Activated CD4-positive, CD25-positive, alpha-beta regulatory T cell (primary cell): ENCODE measurements at places on chromosomes 6 and 20.

- no peak for DNase-seq
Measured at GRCh38 chr20:62741701-62742491, 33.3 kb downstream of the NTSR1 start.

DNA sequence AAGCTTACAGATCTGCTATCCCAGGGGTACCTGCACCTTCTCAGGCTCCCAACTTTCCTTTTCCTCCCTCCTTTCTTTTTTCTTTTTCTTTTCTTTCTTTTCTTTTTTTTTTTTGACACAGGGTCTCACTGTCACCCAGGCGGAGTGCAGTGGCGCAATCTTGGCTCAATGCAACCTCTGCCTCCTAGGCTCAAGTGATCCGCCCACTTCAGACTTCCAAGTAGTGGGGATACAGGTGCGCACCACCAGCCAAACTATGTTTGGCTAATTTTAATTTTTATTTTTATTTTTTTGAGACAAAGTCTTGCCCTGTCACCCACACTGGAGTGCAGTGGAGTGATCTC is 36.0 kb downstream of the PIM1 start:
- DNase-seq, result no peak

DNA sequence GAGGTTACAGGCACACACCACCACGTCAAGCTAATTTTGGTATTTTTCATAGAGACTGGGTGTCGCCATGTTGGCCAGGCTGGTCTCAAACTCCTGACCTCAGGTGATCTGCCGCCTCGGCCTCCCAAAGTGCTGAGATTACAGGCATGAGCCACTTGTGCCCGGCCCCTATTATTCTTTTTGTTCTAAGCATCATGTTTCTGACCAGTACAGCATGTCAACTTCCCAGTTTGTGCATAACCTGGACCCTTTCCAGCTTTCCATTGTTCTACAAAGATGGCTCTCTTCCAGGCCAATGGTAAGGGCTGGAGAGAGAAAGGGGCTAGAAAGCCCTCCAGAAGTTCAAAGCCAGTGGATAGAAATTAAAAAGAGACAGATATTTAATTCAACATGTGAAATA is 91.3 kb upstream of the TNFAIP3 start:
- no peak for DNase-seq

GRCh38 chr6:151209071-151209831 is 30.5 kb upstream of the AKAP12 start:
- DNase-seq, result no peak

GRCh38 chr20:58231683-58232082 is 3.2 kb upstream of the ANKRD60 start:
- no peak for DNase-seq

GRCh38 chr6:24078200-24078599 is 47.8 kb upstream of the NRSN1 start:
- no peak for DNase-seq

DNA sequence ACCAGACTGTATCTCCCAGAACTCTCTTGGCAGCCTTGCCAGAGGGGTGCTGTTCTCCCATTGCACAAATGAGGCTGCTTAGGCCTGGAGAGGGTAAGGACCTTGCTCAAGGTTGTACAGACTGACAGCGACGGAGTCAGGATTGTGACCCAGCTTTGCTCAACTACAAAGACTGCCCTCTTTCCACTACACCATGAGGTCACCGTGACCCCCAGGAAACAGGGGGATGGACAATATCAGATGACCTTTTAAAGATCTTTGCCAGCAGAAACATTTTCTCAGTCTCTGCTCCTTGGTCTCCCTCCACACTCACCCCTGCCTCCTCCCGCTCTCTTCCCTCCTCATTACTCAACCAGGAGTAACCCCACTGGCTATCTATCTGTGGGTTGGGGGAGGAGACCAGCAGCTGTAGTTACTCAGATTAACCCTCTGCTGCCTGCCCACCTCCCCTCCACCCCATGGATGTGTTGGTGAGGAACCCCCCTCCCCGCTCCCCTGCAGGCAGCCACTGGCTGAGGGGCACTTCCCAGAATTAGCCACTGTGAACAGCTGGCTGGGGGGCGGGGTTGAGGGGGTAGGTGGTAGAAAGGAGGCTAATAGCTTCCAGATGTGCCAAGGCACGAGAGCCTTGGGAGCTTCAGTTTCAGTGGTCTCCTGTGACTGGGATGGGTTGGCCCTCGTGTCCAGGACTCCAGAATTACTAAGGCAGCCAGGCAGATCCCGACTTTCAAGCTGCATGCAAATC is 26.9 kb upstream of the MRPS18A start:
- no peak for DNase-seq

- DNase-seq, result no peak
Measured at GRCh38 chr6:51778666-51779065, 308.7 kb downstream of the PKHD1 start.

GRCh38 chr6:119224095-119224701 is 125.4 kb downstream of the MAN1A1 start:
- no peak for DNase-seq

GRCh38 chr20:63176427-63177133 is 39.4 kb downstream of the YTHDF1 start:
- DNase-seq, result no peak

DNA sequence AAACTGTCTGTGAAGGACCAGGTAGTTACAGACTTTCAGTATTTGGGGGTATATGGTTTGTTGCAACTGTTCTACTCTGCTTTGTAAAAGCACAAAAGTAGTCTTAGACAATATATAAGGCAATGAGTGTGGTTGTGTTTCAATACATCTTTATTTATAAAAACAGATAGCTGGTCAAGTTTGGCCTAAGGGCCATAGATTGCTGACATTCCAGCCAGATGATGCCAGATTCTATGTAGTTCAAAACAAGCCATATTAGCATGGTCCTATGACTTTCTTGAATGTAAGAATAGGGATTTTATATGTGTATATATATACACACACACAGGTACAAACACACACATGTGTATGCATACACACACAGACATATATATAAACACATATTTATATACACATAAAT is 201.8 kb downstream of the GRIK2 start:
- DNase-seq, result no peak

GRCh38 chr20:36045373-36045714 is 77.0 kb downstream of the CNBD2 start:
- no peak for DNase-seq

- DNase-seq, result no peak
Measured at GRCh38 chr6:129606664-129607063, 103.3 kb downstream of the ARHGAP18 start.

- no peak for DNase-seq
Measured at GRCh38 chr6:25266456-25267100, 12.6 kb upstream of the CARMIL1 start.

DNA sequence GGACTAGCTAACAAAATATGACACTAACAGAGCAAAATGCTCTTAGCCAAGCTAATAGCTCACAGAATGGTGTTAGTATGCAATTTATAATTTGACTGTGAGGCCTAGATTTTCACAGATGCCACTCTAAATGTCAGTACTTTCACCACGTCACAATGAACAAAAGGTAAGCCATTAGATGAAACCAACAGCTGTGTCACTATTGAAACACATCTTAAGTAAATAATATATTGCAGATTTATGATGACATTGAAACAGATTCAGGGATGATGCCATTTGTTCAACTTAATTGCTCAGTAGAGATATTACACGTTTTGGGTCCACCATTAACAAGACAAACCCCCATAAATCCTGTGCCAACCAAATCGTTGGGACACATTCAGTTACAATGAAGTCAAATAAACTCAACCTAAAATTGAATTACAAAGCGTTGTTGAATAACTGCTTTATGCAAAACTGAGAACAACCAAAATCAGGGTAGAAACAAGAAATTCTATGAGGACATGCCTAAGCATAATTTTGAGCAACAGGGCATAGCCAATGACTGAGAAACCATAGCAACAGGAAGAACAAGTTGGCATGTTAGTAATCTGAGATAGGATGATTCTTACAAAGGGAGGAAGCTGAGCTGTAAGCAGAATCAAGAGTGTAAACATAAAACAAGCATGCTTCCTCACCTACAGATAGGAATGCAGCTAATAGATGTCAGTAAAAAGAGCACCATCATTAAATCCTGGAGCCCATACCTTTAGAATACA is 85.6 kb upstream of the KHDRBS2 start:
- no peak for DNase-seq

DNA sequence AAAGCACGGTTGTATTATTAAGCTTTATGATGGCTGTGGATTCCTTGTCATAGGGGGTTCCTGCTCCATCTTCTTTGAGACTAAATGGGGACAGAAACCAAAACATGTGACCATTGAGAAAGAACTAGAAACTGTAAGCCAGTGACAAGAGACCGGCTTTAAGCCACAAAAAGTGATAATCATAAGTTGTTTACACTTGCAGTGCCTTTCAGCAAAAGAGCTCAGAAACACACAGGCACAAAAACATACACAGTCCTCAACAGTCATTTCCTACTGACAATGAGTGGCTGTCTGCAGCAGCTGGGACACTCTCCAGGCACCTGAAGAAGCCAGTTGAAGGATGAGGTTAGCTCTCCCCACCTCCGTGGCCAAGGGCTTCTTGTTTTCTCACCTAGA is 20.0 kb upstream of the UBE2J1 start:
- no peak for DNase-seq

- DNase-seq, result no peak
Measured at GRCh38 chr6:138569970-138570724, 70.9 kb upstream of the NHSL1 start.

GRCh38 chr6:89724981-89725380 is 86.4 kb upstream of the LYRM2 start:
- DNase-seq, result no peak

GRCh38 chr6:42707595-42707994 is 14.8 kb downstream of the PRPH2 start:
- DNase-seq, result no peak

DNA sequence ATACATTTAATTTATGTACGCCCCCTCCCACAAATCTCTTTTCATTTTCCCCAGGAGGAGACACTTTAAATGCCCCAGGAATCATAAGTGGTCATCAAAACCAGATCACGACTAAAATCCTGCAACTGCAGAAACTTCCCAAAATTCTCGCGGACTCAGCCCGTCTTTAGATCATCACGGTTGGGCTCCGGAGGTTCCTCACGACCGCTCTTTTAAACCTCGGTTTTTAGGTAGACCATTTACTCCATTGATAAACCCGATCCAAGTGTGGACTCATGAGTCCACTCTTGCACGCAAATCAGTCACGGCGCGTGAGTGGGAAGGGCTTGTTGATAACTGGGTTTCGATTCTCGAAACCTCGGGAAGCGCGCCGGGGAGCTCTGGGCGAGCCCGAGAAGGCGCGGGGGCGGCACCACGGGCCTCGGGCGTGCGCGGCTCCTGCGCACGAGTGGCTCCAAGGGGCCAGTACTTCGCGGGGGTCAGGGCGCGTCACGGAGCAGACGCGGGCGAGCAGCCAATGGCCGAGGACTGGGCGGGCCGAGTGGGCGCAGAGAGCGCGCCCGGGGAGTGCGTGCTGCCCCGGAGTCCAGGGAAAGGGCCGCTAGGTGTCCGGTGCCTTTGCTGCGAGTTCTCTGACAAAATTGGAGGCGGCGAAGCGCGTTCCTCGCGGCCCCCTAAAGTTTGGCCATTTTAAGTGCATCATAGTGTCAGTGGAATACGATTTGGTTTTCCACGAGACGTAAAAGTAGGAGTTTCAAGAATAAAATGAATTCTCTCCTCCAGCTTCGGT is 635 bp upstream of the TENT5A start:
- peak; percentile 51 for DNase-seq

GRCh38 chr6:127134136-127134535 is 15.7 kb downstream of the RSPO3 start:
- no peak for DNase-seq

- no peak for DNase-seq
Measured at GRCh38 chr6:149909701-149910470, 12.0 kb upstream of the RAET1E start.

DNA sequence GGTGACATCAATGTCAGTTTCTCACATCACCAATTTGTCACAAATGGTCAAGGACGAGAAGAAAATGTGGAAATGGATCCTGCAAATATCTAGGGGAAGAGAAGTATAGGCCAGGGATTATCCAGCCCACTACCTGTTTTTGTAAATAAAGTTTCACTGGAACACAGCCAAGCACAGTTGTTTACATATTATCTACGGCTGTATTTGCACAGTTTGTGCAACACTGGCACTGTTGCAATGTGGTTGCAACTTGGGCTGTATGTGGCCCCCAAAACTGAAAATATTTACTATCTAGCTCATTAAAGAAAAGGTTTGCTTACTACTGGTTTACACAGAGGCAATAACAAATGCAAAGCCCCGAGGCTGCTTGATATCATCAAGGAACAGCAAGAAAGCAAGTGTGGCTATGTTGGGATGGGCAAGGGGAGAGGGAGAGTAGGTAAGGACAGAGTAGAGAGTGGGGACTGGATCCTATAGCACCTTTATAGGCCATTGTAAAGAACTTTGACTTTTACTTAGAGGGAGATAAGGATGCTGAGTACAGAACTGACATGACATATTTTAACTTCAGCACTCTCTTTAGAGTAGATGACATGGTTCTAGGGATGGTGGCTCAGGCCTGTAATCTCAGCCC is 11.8 kb upstream of the STXBP5 start:
- DNase-seq, result no peak

GRCh38 chr20:263701-264100 is 6.2 kb downstream of the DEFB132 start:
- DNase-seq, result no peak

- no peak for DNase-seq
Measured at GRCh38 chr20:32455171-32455900, 97.2 kb downstream of the ASXL1 start.

DNA sequence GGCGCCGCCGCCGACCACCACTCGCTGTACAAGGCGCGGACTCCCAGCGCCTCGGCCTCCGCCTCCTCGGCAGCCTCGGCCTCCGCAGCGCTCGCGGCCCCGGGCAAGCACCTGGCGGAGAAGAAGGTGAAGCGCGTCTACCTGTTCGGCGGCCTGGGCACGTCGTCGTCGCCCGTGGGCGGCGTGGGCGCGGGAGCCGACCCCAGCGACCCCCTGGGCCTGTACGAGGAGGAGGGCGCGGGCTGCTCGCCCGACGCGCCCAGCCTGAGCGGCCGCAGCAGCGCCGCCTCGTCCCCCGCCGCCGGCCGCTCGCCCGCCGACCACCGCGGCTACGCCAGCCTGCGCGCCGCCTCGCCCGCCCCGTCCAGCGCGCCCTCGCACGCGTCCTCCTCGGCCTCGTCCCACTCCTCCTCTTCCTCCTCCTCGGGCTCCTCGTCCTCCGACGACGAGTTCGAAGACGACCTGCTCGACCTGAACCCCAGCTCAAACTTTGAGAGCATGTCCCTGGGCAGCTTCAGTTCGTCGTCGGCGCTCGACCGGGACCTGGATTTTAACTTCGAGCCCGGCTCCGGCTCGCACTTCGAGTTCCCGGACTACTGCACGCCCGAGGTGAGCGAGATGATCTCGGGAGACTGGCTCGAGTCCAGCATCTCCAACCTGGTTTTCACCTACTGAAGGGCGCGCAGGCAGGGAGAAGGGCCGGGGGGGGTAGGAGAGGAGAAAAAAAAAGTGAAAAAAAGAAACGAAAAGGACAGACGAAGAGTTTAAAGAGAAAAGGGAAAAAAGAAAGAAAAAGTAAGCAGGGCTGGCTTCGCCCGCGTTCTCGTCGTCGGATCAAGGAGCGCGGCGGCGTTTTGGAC is 2.0 kb downstream of the SOX4 start:
- no peak for DNase-seq

- DNase-seq, result peak; percentile 2
Measured at GRCh38 chr6:2127484-2127911, 117.9 kb downstream of the GMDS start.

- no peak for DNase-seq
Measured at GRCh38 chr20:59122566-59122919, 41.1 kb upstream of the ZNF831 start.
